ENCODE measurements at places on chromosomes 16 and 17.

DNA sequence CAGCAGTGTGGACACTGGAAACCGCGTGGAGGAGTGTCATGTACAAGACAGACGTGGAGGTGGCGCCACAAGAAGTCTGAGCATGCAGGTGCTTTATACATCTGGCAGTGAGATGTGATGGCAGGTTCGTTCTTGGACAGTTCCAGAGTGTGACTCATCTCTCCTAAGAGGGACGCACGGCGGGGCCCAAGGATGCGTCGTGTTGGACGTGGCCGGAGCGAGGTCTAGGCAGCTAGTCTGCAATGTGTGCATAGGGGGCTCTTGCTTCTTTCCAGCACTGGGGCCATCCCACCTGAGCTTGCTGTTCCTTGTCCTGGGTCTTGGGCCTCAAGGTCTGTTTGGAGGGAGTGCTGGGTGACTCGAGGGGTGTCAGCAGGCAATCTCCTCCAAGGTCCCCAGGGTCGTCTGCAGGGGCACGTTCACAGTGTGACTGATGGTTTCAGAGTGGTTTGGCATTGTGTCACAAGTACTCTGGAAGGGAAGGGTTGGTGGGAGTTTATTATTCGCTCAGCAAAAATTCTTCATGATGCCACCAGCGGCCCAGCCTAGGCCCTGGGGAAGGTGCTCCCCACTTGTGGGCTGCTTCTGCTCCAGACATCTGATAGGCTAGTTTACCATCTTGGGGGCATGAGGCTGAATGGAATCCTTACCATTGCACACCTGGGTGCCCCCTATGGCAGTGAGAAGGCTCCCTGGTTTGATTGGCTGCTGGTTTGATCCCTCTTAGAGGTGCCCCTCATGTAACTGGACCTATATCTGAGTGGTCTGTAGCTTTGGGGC lies 22.1 kb downstream of the SPACA3 start:
- no peak for DNase-seq

DNA sequence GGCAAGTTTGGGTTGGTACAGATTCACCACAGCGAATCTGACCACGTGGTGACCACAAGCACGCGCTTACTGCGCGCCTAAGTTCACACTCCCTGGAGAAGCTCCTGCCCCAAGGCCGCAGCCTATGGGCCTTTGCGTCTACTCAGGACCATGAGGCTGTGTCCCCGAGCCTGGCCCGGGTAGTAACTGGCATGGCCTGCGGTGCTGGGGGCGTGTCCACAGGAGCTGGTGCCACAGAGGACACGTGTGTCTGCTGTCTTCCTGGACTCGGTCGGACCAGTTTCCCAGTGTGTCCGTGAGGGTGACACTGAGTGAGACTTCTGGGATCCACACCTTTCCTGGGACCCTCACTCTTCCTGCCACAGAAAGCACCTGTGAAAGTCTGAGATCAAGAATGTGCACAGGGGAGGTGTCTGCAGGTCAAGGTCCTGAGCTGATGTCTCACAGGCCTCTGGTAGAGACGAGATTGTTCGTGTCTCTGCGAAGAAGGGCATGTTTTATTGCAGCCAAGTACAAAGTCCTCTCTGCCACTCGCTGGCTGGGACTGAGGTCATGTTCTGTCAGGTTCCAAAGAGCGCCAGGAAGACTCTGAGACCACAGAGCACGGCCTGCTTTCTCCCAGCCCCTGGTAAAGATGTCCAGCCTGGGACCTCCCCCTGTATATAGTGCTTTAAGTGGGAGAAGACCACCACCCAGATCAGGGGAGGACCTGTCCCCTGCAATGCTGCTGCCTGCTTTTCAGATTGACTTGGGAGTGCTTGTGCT lies 25.2 kb upstream of the CAPN15 start:
- DNase-seq, result no peak

- no peak for DNase-seq
These were observed 36.9 kb upstream of the KLHDC4 start for GRCh38 chr16:87802670-87803069.

- DNase-seq, result no peak
These were observed 11.4 kb upstream of the CCL1 start for GRCh38 chr17:34374457-34374856.

- no peak for DNase-seq
These were observed 87.3 kb downstream of the MAP2K6 start for GRCh38 chr17:69501591-69502468.

GRCh38 chr16:57801098-57801808 lies 1.0 kb downstream of the KIFC3 start:
- DNase-seq, result no peak

- no peak for DNase-seq
These were observed 28.1 kb downstream of the KIAA0513 start for GRCh38 chr16:85055493-85056210.

Data from cerebellar nuclear complex (tissue), 1 donor.